ENCODE measurements at places on chromosomes 16 and 17.

GRCh38 chr17:73582359-73582758 is 61.9 kb downstream of the SDK2 start:
- no peak for DNase-seq
- no peak overlapping the region for H3K4me3 ChIP-seq
- H3K4me1 ChIP-seq, result no peaks in the 10 kb centered on the region
- no peaks in the 10 kb centered on the region for H3K27me3 ChIP-seq
- H3K27ac ChIP-seq, result no peak overlapping the region

DNA sequence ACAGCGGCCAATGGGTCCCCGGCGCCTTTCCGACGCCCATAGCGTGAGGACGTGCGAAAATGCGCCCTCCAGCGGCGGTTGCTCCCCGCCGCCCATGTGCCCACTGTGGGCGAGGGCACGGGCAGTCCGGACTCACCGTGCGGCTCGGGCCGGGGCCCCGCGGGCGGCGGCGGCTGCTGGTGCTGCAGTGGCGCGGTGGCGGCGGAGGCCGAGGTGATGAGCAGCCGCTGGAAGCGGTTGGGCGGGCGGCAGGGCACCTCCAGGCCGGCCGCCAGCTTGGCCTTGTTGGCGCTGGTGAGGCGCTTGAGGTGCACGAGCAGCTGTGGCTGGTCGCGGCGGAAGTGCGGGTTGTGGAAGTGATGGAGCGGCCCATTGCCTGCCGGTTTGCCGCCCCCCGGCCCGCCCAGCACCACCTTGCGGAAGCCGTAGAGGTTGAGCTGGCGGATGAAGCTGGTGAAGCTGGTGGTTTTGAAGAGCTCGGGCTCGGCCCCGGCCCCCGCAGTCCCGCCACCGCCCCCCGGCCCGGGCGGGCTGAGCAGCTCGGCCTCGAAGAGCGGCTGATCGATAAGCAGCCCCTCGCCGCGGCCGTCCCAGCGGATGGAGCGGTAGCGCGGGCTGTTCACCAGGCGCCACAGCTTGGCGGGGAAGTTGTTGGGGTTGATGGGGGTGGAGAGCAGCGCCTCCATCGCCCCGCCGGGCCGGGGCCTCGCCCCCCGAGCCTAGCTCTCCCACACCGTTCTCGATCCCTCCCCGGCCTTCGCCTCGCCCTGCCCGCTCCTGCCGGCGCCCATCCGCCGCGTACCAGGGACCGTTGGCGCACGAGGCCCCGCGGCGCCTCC is at the start of gene HSF5:
HSF5 (minus strand) TSS at position 820 of the 839 bp plus-strand sequence; CDS start at position 686, 134 bp downstream.
- DNase-seq, result peak; percentile 19
- H3K4me1 ChIP-seq, result no peaks in the 10 kb centered on the region
- H3K27ac ChIP-seq, result no peak within 1 kb of the TSS
- no peaks in the 10 kb centered on the region for H3K27me3 ChIP-seq
- H3K36me3 ChIP-seq, result peaks cover 21% of the 10 kb centered on the region

DNA sequence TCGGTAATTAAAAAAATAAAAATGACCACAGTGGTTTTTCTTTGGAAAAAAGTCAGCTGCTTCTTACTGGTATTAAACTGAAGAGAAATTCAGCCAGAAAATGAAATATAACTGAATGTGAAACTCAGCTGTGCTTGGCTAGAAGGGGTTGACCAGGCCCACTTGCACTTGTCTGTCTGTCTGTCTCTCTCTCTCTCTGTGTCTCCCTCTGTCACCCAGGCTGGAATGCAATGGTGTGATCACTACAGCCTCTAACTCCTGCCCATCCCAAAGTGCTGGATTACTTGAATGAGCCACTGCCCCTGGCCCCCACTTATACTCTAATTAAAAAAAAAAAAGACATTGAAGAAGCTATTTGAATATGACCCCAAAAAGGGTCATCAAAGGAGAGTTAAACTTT is 17.3 kb upstream of the AKAP1 start:
- H3K4me1 ChIP-seq, result no peaks in the 10 kb centered on the region
- H3K27me3 ChIP-seq, result peaks cover 15% of the 10 kb centered on the region
- H3K27ac ChIP-seq, result no peak overlapping the region
- no peaks in the 10 kb centered on the region for H3K36me3 ChIP-seq

GRCh38 chr17:47812146-47812920 is 9.3 kb downstream of the OSBPL7 start:
- no peak for DNase-seq
- peaks cover 61% of the 10 kb centered on the region for H3K36me3 ChIP-seq
- H3K27ac ChIP-seq, result no peak overlapping the region
- H3K4me3 ChIP-seq, result no peak overlapping the region
- no peaks in the 10 kb centered on the region for H3K27me3 ChIP-seq

GRCh38 chr17:17147821-17148220 is 58.3 kb downstream of the PLD6 start:
- H3K4me3 ChIP-seq, result no peak overlapping the region
- peaks cover 24% of the 10 kb centered on the region for H3K4me1 ChIP-seq
- peaks cover 16% of the 10 kb centered on the region for H3K36me3 ChIP-seq
- no peak overlapping the region for H3K27ac ChIP-seq
- DNase-seq, result no peak

GRCh38 chr17:81514739-81515529 is 2.3 kb upstream of the ACTG1 start:
- H3K36me3 ChIP-seq, result peaks cover 17% of the 10 kb centered on the region
- H3K27me3 ChIP-seq, result no peaks in the 10 kb centered on the region

GRCh38 chr16:87445486-87445885 is 47.3 kb downstream of the ZCCHC14 start:
- H3K36me3 ChIP-seq, result peaks cover 6% of the 10 kb centered on the region
- no peak overlapping the region for H3K4me3 ChIP-seq
- H3K27me3 ChIP-seq, result no peaks in the 10 kb centered on the region
- H3K27ac ChIP-seq, result no peak overlapping the region

GRCh38 chr16:31484491-31485171 is 1.7 kb downstream of the SLC5A2 start:
- no peak overlapping the region for H3K27ac ChIP-seq
- H3K4me1 ChIP-seq, result peaks cover 21% of the 10 kb centered on the region
- DNase-seq, result no peak
- peaks cover 3% of the 10 kb centered on the region for H3K27me3 ChIP-seq
- no peaks in the 10 kb centered on the region for H3K36me3 ChIP-seq

DNA sequence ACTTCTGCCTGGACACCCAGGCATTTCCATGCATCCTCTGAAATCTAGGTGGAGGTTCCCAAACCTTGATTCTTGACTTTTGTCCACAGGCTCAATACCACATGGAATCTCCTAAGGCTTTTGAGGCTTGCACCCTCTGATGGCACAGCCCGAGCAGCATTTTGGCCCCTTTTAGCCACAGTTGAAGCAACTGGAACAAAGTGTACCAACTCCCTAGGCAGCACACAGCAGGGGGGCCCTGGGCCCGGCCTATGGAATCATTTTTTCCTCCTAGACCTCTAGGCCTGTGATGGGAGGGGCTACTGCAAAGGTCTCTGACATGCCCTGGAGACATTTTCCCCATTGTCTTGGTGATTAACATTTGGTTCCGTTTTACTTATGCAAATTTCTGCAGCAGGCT is 32.0 kb downstream of the ABCC1 start:
- H3K27ac ChIP-seq, result no peak overlapping the region
- H3K36me3 ChIP-seq, result peaks cover 6% of the 10 kb centered on the region
- no peaks in the 10 kb centered on the region for H3K27me3 ChIP-seq
- peaks cover 16% of the 10 kb centered on the region for H3K4me1 ChIP-seq
- DNase-seq, result no peak

- no peaks in the 10 kb centered on the region for H3K27me3 ChIP-seq
- DNase-seq, result no peak
- no peak overlapping the region for H3K4me3 ChIP-seq
- no peaks in the 10 kb centered on the region for H3K36me3 ChIP-seq
Measured at GRCh38 chr17:10879190-10879836, 41.4 kb upstream of the PIRT start.

DNA sequence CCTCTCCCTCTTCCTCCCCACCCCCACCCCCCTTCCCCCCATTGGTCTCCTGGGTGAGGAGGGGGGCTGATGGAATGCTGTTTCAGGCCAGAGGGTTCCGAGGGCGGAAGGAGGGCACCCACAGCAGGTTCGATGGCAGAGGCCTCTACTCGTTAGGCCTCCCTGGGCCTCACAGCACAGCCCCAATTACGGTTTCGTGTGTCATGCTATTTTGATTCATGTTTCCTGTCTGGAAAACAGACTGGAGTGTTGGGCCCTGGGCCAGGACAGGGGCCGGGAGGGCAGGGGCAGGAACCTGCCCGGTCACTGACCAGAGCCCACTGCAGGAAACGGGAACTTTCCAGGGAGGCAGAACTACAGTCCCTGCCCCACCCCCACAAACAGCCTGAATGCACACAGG is 138.2 kb downstream of the C16orf95 start:
- no peak overlapping the region for H3K4me3 ChIP-seq
- H3K27me3 ChIP-seq, result no peaks in the 10 kb centered on the region
- H3K36me3 ChIP-seq, result no peaks in the 10 kb centered on the region
- peak; percentile 97 for DNase-seq
- H3K4me1 ChIP-seq, result peaks cover 24% of the 10 kb centered on the region
- H3K27ac ChIP-seq, result peak overlapping the region; percentile 77

GRCh38 chr16:70691223-70692129 is 5.6 kb upstream of the MTSS2 start:
- H3K36me3 ChIP-seq, result no peaks in the 10 kb centered on the region
- peaks cover 38% of the 10 kb centered on the region for H3K4me1 ChIP-seq
- H3K27ac ChIP-seq, result no peak overlapping the region
- peak; percentile 54 for DNase-seq
- no peak overlapping the region for H3K4me3 ChIP-seq

DNA sequence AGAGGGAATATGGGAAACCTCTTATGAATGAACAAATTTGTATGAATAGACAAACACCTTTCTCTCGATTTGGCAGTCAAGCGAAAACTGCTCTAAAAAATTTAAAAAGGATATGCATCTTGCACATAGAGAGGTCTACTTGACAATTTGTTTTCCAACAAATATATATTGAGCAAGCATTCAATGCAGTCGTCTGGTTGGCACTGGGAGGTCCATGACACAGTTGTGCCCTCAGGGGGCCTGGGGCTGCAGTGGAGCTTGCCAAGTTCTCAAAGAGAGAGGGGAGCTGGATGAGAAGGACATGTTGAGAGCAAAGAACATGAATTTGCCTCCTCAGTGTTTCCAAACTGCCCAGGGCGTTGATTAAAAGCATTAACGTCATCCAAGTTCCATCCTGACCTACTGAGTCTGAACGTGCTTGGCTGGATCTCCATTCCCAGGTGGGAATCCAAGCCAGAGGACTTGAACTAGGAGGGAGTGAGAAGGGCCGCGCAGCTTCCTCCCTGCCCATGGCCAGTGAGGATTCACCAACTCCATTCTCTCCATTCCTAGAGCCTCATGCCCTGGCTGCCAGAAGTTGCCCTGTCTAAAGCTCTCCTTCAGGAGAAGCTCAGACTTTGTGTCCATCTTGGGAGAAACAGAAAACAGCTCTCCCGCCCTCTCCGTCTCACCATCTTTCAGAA is 24.5 kb downstream of the TBX2 start:
- no peaks in the 10 kb centered on the region for H3K4me1 ChIP-seq
- DNase-seq, result no peak
- H3K27ac ChIP-seq, result no peak overlapping the region
- no peaks in the 10 kb centered on the region for H3K36me3 ChIP-seq

DNA sequence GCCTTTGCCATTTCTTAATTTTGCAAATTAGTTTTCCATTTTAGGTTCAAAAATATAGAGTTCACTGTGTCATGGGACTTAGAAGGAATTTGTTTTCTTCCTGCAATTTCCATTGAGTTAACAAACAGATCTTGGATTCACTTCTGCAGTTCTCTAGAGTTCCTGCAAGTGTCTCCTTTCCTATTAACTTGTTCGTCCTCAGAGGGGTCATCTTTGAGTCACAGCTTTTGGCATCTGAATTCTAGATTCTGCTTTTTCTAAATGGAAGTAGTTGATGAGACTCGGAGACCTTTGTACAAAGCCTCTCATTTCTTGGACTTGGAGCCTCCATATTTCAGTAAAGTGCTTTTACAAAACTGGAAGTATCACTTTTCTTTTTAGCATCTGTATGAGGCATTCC is 323.3 kb downstream of the BCAS3 start:
- H3K27ac ChIP-seq, result no peak overlapping the region
- H3K4me3 ChIP-seq, result no peak overlapping the region
- H3K4me1 ChIP-seq, result no peaks in the 10 kb centered on the region
- peaks cover 6% of the 10 kb centered on the region for H3K27me3 ChIP-seq

GRCh38 chr16:85448557-85449190 is 164.4 kb upstream of the GSE1 start:
- no peak for DNase-seq
- H3K36me3 ChIP-seq, result no peaks in the 10 kb centered on the region
- no peaks in the 10 kb centered on the region for H3K4me1 ChIP-seq
- no peaks in the 10 kb centered on the region for H3K27me3 ChIP-seq
- H3K27ac ChIP-seq, result no peak overlapping the region
- H3K4me3 ChIP-seq, result no peak overlapping the region

DNA sequence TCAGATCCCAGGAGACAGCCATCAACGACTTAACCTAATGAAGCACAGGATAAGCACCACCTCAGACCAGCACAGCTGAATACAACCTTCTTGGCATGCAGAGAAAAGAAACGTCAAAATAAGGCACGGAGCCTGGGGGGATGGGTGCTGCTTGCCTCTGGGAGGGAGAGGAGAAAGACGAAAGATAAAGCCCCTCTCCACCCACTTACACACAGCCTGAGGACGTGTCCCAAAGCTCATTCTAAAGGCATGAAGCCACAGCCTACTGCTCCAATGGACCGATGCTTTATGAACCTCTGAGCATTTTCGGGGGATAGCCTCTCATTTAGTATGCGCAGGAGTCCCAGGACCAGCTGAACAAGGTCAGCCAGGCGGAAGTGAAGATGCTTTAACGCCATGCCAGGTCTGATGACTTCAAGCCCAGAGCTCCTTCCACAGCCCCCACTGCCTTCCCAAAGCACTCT is 31.1 kb downstream of the ST3GAL2 start:
- no peaks in the 10 kb centered on the region for H3K27me3 ChIP-seq
- no peak overlapping the region for H3K4me3 ChIP-seq
- H3K36me3 ChIP-seq, result no peaks in the 10 kb centered on the region
- H3K4me1 ChIP-seq, result peaks cover 10% of the 10 kb centered on the region

GRCh38 chr17:69864462-69864861 is 210.6 kb upstream of the KCNJ16 start:
- no peak overlapping the region for H3K27ac ChIP-seq
- H3K4me3 ChIP-seq, result no peak overlapping the region
- no peaks in the 10 kb centered on the region for H3K27me3 ChIP-seq
- H3K4me1 ChIP-seq, result peaks cover 1% of the 10 kb centered on the region
- H3K36me3 ChIP-seq, result no peaks in the 10 kb centered on the region

GRCh38 chr16:78829280-78829679 is 729.8 kb downstream of the WWOX start:
- no peak for DNase-seq
- no peaks in the 10 kb centered on the region for H3K27me3 ChIP-seq
- H3K4me1 ChIP-seq, result no peaks in the 10 kb centered on the region
- H3K4me3 ChIP-seq, result no peak overlapping the region
- H3K27ac ChIP-seq, result no peak overlapping the region

GRCh38 chr16:70696952-70697593 is 11.2 kb upstream of the MTSS2 start:
- H3K27me3 ChIP-seq, result no peaks in the 10 kb centered on the region
- H3K4me1 ChIP-seq, result peaks cover 35% of the 10 kb centered on the region
- no peak overlapping the region for H3K4me3 ChIP-seq
- no peak for DNase-seq

- H3K27me3 ChIP-seq, result no peaks in the 10 kb centered on the region
- no peak overlapping the region for H3K27ac ChIP-seq
- no peaks in the 10 kb centered on the region for H3K4me1 ChIP-seq
- H3K4me3 ChIP-seq, result no peak overlapping the region
- DNase-seq, result no peak
- no peaks in the 10 kb centered on the region for H3K36me3 ChIP-seq
Measured at GRCh38 chr17:31051506-31051905, 43.3 kb upstream of the NF1 start.

- no peaks in the 10 kb centered on the region for H3K27me3 ChIP-seq
- DNase-seq, result no peak
- no peak overlapping the region for H3K4me3 ChIP-seq
- H3K27ac ChIP-seq, result no peak overlapping the region
- H3K36me3 ChIP-seq, result no peaks in the 10 kb centered on the region
- H3K4me1 ChIP-seq, result no peaks in the 10 kb centered on the region
Measured at GRCh38 chr16:55976815-55977214, 101.6 kb upstream of the CES5A start.
